ENCODE measurements at places on chromosomes 2 and 18. TPM values are rescaled to one million over a fixed set of nuclear protein-coding genes. Genes with fewer than 3 reads are reported as not detected.

- H3K4me1 ChIP-seq, result peaks cover 17% of the 10 kb centered on the region
- no peak overlapping the region for H3K27ac ChIP-seq
- H3K4me3 ChIP-seq, result no peak overlapping the region
- no peaks in the 10 kb centered on the region for H3K27me3 ChIP-seq
- no peak for DNase-seq
Measured at GRCh38 chr2:191686729-191687128, 8.8 kb downstream of the NABP1 start.

CHRNG gene
- total RNA-seq, result not detected

CFAP221 gene
- not detected for total RNA-seq

GRCh38 chr2:12948231-12948960 lies 231.7 kb downstream of the TRIB2 start:
- H3K36me3 ChIP-seq, result no peaks in the 10 kb centered on the region
- no peak for DNase-seq
- no peaks in the 10 kb centered on the region for H3K27me3 ChIP-seq
- H3K4me3 ChIP-seq, result no peak overlapping the region
- no peaks in the 10 kb centered on the region for H3K4me1 ChIP-seq
- H3K27ac ChIP-seq, result no peak overlapping the region

DNA sequence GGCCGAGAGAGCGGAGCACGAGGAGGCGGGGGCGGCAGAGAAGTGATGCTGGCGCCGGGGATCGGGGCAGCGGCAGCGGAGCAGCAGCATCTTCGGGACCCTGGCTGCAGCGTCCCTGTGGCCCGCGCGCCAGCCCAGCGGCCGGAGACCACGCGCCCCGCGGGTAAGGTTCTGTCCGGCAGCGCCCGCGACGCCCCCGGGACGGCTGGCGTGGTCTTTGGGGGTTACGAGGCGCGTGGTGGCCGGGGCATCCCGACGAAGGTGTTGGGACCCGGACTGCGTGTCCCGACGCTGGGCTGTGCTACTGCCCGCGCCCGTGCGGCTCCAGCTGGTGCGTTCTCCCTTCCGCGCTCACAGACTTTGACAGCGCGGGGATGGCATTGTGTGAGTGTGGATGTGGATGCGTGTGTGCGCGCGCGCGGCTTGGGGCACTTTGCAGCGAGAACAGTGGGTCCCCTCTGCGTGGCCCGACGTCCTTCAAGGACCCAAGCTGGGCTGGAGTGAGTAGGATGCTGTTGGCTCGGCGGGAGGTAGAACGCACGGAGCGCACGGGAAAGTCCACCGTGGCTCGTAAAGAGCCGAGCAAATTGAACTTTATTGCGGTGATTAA lies 405.0 kb downstream of the XIRP2 start:
- no peaks in the 10 kb centered on the region for H3K4me1 ChIP-seq
- no peak overlapping the region for H3K27ac ChIP-seq
- peak; percentile 51 for DNase-seq
- H3K36me3 ChIP-seq, result no peaks in the 10 kb centered on the region
- no peaks in the 10 kb centered on the region for H3K27me3 ChIP-seq

CYTIP gene
- not detected for total RNA-seq

- H3K4me3 ChIP-seq, result no peak overlapping the region
- no peak overlapping the region for H3K27ac ChIP-seq
- H3K4me1 ChIP-seq, result no peaks in the 10 kb centered on the region
- no peak for DNase-seq
- H3K36me3 ChIP-seq, result no peaks in the 10 kb centered on the region
Measured at GRCh38 chr18:75304678-75305557, 94.3 kb downstream of the TSHZ1 start.

SERPINB11 gene
- total RNA-seq, result not detected

- peaks cover 5% of the 10 kb centered on the region for H3K27me3 ChIP-seq
- peak; percentile 82 for DNase-seq
- H3K4me1 ChIP-seq, result no peaks in the 10 kb centered on the region
Measured at GRCh38 chr2:200177971-200178911, 128.3 kb upstream of the SPATS2L start.
